HFFc6 (cell line): ENCODE measurements at places on chromosomes 7 and 10. TPM values are rescaled to one million over a fixed set of nuclear protein-coding genes. Genes with fewer than 3 reads are reported as not detected.

The DNAH11 gene
- 0.59 to 2.2 TPM (median 1.5 TPM) in 3 replicates for total RNA-seq

The KLF14 gene
- not detected in 2 replicates for total RNA-seq

The SEMA3A gene
- 52.6 to 86.2 TPM (median 62.6 TPM) in 3 replicates for total RNA-seq

The GPR158 gene
- total RNA-seq, result not detected in 3 replicates

GRCh38 chr10:13347500-13348156 lies 465 bp downstream of the SEPHS1 start:
- H3K36me3 ChIP-seq, result no peaks in the 10 kb centered on the region
- H3K27ac ChIP-seq, result no peak overlapping the region
- no peak overlapping the region for H3K4me3 ChIP-seq
- peak; percentile 47 for DNase-seq

DNA sequence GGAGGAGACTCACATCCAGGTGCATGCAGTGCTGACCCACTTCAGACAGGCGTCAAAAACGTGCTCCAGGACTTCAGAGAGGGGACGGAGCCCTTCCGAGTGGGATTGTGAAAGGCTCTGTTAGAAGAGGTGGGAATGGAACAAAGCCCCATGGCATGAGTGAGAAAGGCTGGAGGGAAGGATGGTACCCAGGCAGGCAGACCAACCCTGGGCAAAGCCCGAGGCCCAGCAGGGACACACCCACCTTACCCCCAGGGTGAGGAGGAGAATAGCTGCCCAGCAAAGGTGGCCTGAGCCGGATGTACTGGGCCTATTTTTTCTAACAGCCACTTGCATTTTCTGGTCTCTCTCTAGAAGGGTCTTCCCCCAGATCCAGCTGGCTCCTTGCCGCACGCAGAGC lies 14.8 kb downstream of the CHAT start:
- no peak overlapping the region for H3K4me3 ChIP-seq
- H3K27ac ChIP-seq, result no peak overlapping the region
- no peaks in the 10 kb centered on the region for H3K4me1 ChIP-seq
- peaks cover 22% of the 10 kb centered on the region for H3K27me3 ChIP-seq
- no peaks in the 10 kb centered on the region for H3K36me3 ChIP-seq

The ACTL6B gene
- not detected in 3 replicates for total RNA-seq

- H3K4me1 ChIP-seq, result no peaks in the 10 kb centered on the region
- no peak overlapping the region for H3K4me3 ChIP-seq
- H3K27ac ChIP-seq, result no peak overlapping the region
- no peaks in the 10 kb centered on the region for H3K27me3 ChIP-seq
Observed at GRCh38 chr7:120587243-120587642, 270.7 kb downstream of the TSPAN12 start.

- H3K36me3 ChIP-seq, result no peaks in the 10 kb centered on the region
- no peak overlapping the region for H3K4me3 ChIP-seq
- no peak for DNase-seq
- H3K27me3 ChIP-seq, result peaks cover 34% of the 10 kb centered on the region
- no peak overlapping the region for H3K27ac ChIP-seq
Observed at GRCh38 chr10:100128951-100129350, 47.3 kb upstream of the CPN1 start.
